ENCODE measurements at places on chromosomes 13 and 19.

- DNase-seq: no peak
Observed at GRCh38 chr13:110284779-110285484, 22.0 kb downstream of the COL4A1 start.

GRCh38 chr19:53977429-53977990 lies 13.9 kb upstream of the CACNG6 start:
- peak; percentile 26 for DNase-seq

DNA sequence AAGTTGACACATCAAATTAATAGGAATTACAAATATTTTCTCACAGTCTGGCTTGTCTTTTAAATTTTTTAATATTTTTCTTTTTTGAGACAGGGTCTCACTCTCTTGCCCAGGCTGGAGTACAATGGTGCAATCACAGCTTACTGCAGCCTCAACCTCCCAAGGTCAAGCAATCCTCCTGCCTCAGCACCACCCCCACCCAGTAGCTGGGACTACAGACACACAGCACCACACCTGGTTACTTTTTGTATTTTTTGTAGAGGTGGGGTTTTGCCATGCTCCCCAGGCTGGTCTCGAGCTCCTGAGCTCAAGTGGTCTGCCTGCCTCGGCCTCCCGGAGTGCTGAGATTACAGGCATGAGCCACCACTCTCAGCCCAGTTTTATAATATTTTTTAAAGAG lies 72.0 kb downstream of the SPATA13 start:
- DNase-seq: no peak

DNA sequence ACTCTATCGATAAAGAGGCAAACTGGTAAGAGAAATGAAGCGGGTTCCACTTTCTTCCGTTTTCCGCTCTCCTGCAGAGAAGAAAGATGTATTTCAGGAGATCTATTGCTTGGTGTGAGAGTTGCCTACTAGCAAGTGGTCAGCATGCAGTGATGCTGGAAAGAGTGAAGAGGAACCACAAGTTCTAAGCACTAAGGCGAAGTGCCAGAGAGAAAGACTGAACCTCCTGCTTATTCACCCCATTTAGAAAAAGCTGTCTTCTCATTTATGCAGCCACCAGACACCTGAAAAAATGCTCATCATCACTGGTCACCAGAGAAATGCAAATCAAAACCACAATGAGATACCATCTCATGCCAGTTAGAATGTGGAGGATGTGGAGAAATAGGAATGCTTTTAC lies 78.7 kb upstream of the GPC6 start:
- no peak for DNase-seq

DNA sequence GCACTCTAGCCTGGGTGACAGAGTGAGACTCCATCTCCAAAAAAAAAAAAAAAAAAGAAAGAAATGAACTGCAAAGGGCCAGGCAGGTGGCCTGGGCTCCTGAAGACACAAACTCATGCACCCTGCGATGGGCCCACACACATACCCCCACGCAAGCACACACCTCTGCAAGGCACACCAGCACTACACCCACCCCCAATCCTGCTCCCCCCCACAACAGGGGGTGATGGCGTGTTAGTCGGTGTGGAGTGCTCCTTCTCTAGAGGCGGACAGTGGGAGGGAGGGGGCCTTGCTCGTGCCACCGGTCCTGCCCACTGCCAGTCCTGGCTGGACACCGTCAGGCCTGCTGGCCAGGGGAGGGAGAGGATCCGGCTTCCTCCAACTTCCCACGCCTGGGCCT lies 1.6 kb upstream of the SLC8A2 start:
- DNase-seq: no peak

DNA sequence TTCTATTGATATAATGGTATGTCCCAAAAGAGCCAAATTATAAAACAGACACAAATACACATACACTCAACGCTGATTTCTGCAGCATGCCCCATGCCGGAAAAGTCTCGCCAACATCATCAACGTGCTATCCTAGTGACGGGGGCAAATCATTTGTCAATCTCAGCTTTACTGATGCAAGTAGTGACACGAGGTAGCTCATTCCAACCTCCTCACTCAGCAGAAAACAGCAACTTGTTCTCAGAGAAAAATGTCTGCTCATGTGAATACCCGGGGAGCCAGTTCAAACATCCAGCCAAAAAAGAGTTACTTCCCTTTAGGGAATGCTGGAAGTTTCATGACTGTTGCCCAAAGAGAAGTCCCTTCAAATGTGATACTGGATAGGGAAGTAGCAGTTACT lies 46.3 kb downstream of the SOX21 start:
- no peak for DNase-seq

DNA sequence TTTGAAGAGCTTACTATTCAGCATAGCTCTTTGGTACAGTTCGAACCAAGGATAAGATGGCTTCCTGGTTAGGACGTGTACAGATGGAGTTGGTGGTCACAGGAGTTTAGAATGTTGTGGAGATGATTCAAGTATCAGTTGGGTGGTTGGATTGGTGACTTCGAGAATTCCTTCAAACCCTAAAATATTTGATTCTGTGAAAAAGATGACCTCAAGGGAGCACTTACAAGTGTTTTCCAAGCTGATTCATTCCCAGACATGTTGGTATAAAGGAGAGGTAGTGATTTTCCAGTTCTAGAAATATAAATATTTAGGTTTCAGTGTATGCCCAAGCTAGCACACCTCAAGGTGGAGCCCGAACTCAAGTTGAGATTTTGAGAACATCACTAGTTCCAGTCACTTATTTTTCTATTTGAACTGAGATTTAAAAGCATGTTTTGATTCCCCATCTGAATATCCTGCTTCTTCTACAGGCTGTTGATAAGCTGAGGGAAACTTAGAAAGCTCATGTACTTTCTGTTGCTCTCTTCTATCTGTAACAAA lies 306.1 kb downstream of the DCT start:
- no peak for DNase-seq

GRCh38 chr13:32878163-32878562 lies 138.1 kb upstream of the KL start:
- DNase-seq: no peak

DNA sequence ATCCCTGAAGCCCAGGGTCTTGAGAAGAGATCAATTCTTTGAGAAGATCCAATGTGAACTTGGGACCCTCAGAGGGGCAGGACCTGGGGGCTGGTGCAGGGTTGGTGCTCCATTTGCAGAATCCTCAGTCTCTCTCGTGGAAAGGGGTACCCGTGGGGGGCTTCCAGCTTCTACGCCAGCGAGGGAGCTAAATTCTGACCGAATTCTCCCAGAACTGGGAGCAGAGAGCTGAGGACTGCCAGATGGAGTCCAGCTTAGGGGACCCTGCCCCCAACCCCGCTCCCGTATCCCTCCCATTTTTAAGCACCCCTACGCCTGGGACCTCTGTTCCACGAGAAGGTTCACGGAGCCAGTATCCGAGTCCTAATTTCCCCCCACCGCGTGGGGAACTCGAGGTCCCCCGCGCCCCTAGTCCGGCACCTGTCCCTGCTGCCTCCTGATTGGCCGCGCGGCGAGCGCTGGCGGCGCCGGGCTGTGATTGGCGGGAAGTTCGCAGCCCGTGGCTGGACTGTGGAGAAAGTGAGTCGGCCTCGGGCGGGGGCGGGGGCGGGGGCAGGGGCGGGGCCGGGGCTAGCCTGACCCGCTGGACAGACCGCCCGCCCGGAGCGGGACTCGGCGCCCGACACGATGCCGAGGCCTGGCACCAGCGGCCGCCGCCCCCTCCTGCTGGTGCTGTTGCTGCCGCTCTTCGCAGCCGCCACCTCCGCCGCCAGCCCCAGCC lies 4.4 kb upstream of the LTBP4 start:
- DNase-seq: no peak

DNA sequence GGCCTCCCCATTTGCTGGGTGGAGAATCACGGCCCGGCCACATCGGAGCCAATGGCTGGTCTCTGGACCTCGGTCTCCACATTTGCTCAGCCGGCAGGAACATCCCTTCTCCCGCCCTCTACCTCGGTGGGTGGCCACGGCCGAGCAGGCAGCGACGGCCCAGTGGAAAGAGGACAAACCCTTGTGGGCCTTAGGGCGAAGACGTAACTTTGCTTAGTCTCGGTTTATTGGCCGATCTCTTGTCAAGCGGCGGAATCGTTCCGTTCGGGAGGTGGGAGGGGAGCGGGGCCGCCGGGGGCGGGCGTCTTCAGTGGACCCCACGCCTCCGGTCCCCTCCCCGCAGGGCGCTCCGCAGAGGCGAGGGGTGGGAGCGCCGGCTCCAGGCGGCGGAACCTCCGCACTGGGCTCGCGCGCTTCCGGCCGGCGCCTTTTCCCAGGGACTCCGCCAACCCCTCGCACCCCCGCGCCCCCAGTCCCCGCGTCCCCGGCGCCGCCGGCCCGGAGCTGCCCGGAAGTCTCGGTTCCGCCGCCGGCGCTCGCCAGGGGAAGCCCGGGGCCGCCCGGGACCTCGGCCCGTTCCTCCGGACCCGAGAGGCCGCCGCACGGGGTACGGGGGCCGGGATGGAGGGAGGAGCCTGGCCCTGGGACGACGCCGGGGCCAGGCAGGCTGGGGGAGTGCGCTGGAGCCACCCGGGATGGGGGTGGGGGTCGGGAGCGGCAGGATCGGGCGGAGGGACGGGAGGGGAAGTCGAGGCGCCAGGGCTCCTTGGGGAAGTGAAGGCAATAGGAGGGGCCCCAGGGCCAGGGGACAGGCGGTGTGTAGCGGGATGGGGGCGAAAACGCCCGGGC lies at the start of gene ZNF580:
TSS of gene ZNF580 (plus strand) at position 426 of the 849 bp plus-strand sequence. CDS start 1,507 bp downstream, outside the sequence.
- peak; percentile 41 for DNase-seq

- no peak for DNase-seq
Observed at GRCh38 chr19:56114051-56114777, 6.9 kb downstream of the ZNF787 start.
